ENCODE measurements at places on chromosomes 7 and 10.

DNA sequence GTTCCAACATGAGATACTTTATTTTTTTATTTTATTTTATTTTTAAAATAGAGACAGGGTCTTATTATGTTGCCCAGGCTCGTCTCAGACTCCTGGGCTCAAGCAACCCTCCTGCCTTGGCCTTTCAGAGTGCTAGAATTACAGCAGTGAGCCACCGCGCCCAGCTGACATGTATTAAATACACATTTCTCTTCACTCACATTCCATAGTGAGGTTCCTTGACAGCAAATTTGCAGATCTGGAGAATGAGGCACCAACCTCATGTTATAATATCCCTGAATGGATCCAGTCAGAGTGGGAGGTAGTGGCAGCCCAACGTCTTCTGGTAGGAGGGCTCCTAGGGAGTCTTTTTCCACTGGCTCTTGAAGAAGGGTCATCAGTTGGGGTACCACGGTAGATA is 46.1 kb downstream of the OGDH start:
- DNase-seq = no peak
- H3K27me3 ChIP-seq = no peaks in the 10 kb centered on the region
- peaks cover 42% of the 10 kb centered on the region for H3K36me3 ChIP-seq
- H3K27ac ChIP-seq = no peak overlapping the region
- H3K4me1 ChIP-seq = no peaks in the 10 kb centered on the region

- H3K27me3 ChIP-seq = no peaks in the 10 kb centered on the region
- no peak for DNase-seq
- peak overlapping the region; percentile 67 for H3K4me3 ChIP-seq
- H3K27ac ChIP-seq = no peak overlapping the region
- no peaks in the 10 kb centered on the region for H3K36me3 ChIP-seq
Observed at GRCh38 chr10:79443338-79444198, 1.9 kb downstream of the ZCCHC24 start.

GRCh38 chr10:28125701-28126100 is 126.8 kb upstream of the ODAD2 start:
- no peaks in the 10 kb centered on the region for H3K4me1 ChIP-seq
- H3K27ac ChIP-seq = no peak overlapping the region
- peaks cover 8% of the 10 kb centered on the region for H3K36me3 ChIP-seq
- no peaks in the 10 kb centered on the region for H3K27me3 ChIP-seq
- H3K4me3 ChIP-seq = no peak overlapping the region
- DNase-seq = no peak

DNA sequence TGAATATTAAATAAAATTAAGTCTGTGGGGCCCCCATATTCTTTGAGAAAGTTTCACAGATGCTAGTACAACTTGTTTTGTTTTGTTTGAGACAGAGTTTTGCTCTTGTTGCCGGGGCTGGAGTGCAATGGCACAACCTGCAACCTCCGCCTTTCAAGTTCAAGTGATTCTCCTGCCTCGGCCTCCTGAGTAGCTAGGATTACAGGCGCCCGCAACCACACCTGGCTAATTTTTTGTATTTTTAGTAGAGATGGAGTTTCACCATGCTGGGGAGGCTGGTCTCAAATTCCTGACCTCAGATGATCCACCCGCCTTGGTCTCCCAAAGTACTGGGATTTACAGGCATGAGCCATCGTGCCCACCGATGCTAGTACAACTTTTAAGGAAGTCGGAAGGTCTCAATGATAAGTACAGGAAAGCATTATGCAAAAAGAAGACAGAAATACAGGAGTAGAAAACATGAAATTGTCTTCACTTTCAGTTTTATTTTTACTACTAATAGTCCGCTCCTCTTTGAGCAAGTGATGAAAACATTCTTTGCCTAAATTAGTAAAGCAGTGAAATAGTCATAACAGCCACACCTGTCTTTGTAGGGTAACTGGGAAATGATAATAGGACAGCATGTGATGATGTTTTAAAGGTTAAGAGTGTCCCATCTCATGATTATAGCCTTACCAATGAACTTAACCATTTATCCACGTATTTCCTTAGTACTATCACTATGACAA is 147.5 kb downstream of the SEMA3D start:
- no peaks in the 10 kb centered on the region for H3K27me3 ChIP-seq
- H3K4me3 ChIP-seq = no peak overlapping the region
- H3K36me3 ChIP-seq = no peaks in the 10 kb centered on the region
- no peak overlapping the region for H3K27ac ChIP-seq
- no peak for DNase-seq

- H3K4me1 ChIP-seq = no peaks in the 10 kb centered on the region
- H3K4me3 ChIP-seq = no peak overlapping the region
- no peaks in the 10 kb centered on the region for H3K27me3 ChIP-seq
- no peak for DNase-seq
- H3K27ac ChIP-seq = no peak overlapping the region
- H3K36me3 ChIP-seq = no peaks in the 10 kb centered on the region
Observed at GRCh38 chr7:81929386-81929785, 159.5 kb upstream of the HGF start.

GRCh38 chr10:129811208-129811607 is 152.9 kb downstream of the EBF3 start:
- no peak for DNase-seq
- no peaks in the 10 kb centered on the region for H3K4me1 ChIP-seq
- H3K27me3 ChIP-seq = no peaks in the 10 kb centered on the region
- no peak overlapping the region for H3K27ac ChIP-seq
- no peaks in the 10 kb centered on the region for H3K36me3 ChIP-seq

GRCh38 chr10:54159924-54160323 is 641.1 kb downstream of the PCDH15 start:
- H3K4me3 ChIP-seq = no peak overlapping the region
- H3K27ac ChIP-seq = no peak overlapping the region
- H3K27me3 ChIP-seq = no peaks in the 10 kb centered on the region
- H3K36me3 ChIP-seq = no peaks in the 10 kb centered on the region
- DNase-seq = no peak
- H3K4me1 ChIP-seq = no peaks in the 10 kb centered on the region

GRCh38 chr10:132335189-132336063 is 3.4 kb downstream of the LRRC27 start:
- H3K27me3 ChIP-seq = no peaks in the 10 kb centered on the region
- H3K27ac ChIP-seq = no peak overlapping the region
- H3K4me3 ChIP-seq = no peak overlapping the region
- peaks cover 22% of the 10 kb centered on the region for H3K4me1 ChIP-seq
- no peak for DNase-seq

DNA sequence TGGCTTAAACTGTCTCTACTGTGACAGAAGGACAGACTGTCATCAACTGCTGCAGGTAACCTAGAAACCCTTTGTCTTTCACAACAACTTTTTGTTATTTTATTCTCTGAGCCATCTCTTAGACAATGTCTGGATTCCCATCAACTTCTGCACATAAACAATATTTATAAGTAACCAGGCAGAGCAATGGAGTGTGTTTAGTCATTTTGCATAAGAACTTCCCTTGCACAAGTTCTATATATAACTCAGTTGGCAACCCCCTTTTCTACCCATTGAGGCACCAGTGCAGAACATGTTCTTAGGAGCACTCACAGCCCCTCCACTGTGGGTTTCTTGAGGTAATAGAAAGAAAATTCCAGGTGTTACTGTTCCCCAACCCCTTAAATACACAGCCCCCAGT is 65.0 kb upstream of the IL6 start:
- H3K27ac ChIP-seq = no peak overlapping the region
- no peak for DNase-seq
- no peaks in the 10 kb centered on the region for H3K36me3 ChIP-seq
- H3K27me3 ChIP-seq = no peaks in the 10 kb centered on the region
- no peak overlapping the region for H3K4me3 ChIP-seq

DNA sequence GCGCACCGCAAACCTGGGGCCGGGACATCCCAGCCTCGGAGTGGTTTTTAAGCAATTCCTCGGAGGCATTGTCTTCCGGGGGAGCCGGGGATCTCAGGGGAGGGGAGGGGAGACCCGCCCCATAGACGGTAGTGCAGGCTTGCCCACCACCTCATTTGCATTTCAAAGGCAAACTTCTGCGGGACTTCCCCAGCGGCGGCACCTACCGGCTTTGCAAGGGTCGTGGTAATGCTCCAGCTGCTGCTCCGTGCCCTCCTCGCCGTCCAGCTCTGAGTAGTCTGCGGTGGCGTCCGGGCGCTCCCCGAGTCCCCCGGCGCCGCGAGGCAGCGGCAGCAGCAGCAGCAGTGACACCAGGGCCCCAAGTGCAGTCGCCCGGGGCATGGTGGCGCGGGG is 425 bp downstream of the TLL2 start:
- H3K27ac ChIP-seq = no peak overlapping the region
- H3K4me3 ChIP-seq = peak overlapping the region; percentile 44
- H3K4me1 ChIP-seq = peaks cover 15% of the 10 kb centered on the region
- peak; percentile 32 for DNase-seq

GRCh38 chr10:71829171-71829570 is 21.9 kb downstream of the PSAP start:
- H3K27ac ChIP-seq = no peak overlapping the region
- H3K4me1 ChIP-seq = no peaks in the 10 kb centered on the region
- H3K4me3 ChIP-seq = no peak overlapping the region
- no peak for DNase-seq
- no peaks in the 10 kb centered on the region for H3K27me3 ChIP-seq

DNA sequence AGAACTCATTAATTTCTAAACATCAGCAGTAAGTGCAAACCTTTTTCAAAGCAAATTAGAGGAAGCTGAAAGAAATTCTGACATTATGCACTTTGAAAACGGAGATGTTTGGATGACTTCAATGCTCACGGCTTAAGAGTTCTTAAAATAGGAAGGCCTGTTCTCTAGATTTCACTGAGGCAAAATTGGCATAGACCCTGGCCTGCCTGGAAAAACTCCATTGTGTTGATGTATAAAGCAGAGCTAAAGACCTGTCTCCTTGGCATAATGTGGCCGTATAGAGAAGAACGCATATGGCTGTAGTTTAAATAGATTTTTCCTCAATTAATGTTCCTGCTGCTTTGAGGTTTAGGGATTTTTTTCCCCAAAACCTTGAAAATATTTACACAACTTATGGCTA is 24.5 kb upstream of the AGMO start:
- no peak for DNase-seq
- H3K36me3 ChIP-seq = no peaks in the 10 kb centered on the region
- no peaks in the 10 kb centered on the region for H3K27me3 ChIP-seq
- H3K4me1 ChIP-seq = no peaks in the 10 kb centered on the region

DNA sequence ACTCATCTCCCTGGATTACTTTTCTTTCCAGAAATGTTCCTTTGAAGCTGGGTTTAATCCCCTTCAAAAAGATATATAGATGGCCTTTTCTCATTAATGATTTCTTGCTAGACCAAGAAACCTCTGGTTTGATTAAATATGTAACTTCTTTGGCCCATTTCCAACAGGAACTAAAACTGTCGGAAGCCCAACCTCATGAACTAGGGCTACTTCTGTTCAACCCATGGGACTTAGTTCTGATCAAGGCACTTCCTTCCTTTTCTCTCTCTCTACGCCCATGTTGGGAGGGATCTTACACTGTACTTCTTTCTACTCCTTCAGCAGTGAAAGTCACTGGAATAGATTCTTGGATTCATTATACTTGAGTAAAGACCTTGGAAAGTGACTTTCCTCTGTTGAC is 83.6 kb downstream of the TMEM106B start:
- no peak overlapping the region for H3K27ac ChIP-seq
- no peaks in the 10 kb centered on the region for H3K27me3 ChIP-seq
- H3K4me1 ChIP-seq = no peaks in the 10 kb centered on the region
- H3K4me3 ChIP-seq = no peak overlapping the region
- DNase-seq = no peak

GRCh38 chr7:29485339-29486190 is 78.1 kb upstream of the PRR15 start:
- H3K4me1 ChIP-seq = no peaks in the 10 kb centered on the region
- no peaks in the 10 kb centered on the region for H3K36me3 ChIP-seq
- H3K4me3 ChIP-seq = no peak overlapping the region
- no peak overlapping the region for H3K27ac ChIP-seq
- H3K27me3 ChIP-seq = no peaks in the 10 kb centered on the region

DNA sequence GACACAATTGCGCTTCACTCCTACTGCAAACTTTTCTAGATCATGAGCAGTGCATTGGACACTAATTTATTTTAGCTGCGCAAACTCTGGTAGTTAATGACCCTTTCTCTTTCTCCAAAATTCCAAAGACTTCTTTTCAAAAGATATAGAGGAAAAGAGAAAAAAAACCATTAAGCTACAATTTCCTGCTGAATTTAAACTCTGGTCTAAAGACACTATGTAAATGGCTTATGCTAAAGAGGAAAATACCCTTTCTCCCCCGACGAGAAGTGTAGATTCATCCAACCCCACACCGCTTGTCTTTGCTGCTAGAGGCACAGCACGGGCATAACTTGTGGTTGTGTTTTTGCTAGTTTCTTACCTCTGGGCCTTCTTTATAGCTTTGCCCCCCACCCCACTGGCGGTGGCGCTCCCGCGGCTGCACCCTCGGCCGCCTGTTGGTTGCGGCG is 84.1 kb downstream of the SNX10 start:
- DNase-seq = no peak
- H3K4me3 ChIP-seq = no peak overlapping the region
- peaks cover 10% of the 10 kb centered on the region for H3K27me3 ChIP-seq
- H3K36me3 ChIP-seq = no peaks in the 10 kb centered on the region

DNA sequence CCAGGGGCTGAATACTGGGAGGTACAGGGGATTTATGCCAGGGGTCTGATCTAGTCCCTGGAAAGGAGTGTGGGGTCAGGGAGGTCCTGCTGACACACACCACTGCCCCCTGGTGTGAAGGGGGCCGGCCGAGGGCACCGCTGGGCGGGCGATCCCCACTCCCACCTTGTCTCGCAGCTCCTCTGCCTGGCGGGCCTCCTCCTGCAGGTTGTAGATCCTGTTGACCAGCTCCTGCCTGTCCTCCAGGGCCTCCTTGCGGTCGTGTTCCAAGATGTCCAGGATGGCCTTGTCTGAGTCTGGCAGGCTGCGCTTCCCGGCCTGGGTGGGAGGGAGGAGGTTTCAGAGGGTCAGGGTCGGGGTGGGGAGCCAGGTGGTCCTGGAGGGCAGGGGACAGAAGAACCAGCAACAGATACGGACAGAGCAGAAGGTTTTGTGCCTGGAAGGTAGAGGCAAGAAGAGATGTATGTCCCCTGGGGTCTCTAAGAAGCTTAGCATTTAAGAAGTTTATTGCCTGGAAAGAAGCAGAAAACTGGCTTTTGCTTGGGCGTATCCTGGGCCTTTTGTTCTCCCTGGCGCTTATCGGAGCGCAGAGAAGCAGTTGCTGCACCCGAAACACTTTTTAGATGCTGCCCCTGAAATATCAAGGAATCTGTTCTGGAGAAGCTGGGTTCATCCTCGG is 94.5 kb upstream of the GNA12 start:
- H3K27me3 ChIP-seq = no peaks in the 10 kb centered on the region
- DNase-seq = no peak
- peaks cover 72% of the 10 kb centered on the region for H3K36me3 ChIP-seq
- H3K27ac ChIP-seq = no peak overlapping the region
